ENCODE measurements at places on chromosomes 11 and 22.

GRCh38 chr11:1880746-1881441 lies 10.8 kb downstream of the PRR33 start:
- DNase-seq, result peak; percentile 59

- peak; percentile 63 for DNase-seq
These were observed 22.1 kb upstream of the TMPRSS13 start for GRCh38 chr11:117950993-117951961.

DNA sequence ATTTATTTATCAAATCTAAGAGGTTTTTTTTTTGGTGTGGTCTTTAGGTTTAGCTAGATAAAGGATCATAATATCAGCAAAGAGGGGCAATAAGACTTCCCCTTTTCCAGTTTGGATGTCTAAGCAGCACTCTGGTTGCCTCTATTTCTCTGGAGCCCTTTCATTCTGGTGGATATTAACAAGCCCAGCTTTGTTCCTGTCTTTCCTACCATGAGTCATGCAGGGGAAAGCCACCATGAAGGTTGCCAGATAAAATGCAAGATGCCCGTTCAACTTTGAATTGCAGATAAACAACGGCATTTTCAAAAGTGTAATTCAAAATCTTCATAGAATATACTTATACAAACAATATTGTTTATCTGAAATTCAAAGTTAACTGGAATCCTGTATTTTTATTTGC lies 143.6 kb downstream of the ADAMTS15 start:
- no peak for DNase-seq

DNA sequence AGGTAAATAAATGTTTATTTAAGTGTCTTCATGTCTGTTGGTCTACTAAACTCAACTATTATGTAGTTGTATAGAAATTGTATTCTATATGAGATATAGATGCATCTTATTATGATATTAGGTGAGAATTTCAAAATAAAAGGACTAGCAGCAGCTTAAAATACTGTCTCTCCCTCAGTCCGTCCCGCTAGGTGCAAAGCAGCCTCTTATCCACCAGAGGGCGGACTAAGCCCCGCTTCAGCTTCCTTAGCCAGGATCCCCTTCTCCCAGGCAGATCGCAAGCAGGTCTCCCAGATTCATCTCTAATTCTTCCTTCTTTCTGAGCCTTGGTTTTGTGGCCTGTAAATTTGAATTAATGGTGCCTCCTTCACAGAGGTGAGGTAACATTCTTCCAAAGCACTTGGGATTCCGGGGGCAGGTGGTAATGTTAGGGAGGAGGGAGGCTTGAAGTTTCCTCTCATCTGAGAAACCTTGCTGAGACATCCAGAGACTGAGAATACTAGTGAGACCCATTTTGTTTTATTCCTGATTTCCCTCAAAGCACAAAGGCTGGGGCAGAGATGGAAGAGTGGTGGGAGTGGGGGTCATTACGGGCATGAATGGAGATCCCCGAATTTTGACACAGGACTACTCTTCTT lies 13.5 kb upstream of the INSC start:
- peak; percentile 70 for DNase-seq

GRCh38 chr11:67491276-67492068 lies 8.6 kb downstream of the AIP start:
- DNase-seq, result no peak

DNA sequence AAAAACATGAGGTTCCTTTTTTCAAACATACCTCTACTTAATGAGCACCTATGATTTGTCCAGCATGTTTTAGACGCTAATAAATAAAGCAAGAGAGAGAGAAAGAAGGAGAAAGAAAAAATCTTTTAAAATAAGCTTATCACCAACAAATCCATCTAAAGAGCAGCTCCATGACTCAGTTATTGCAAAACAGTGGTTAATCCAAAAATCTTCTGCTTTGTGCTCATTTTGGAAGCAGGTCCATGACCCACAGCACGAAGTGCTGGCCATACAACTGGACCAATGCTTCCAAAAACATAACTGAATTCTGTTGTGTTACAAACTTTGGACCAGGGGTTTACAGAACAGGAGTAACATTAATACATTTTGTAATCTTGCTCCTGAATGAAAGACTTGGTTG lies 696.6 kb downstream of the KCNA4 start:
- no peak for DNase-seq

Data from naive thymus-derived CD8-positive, alpha-beta T cell (primary cell).